EL (cell line): ENCODE measurements at places on chromosomes 4 and X.

- DNase-seq = peak; percentile 13
Measured at GRCh38 chr4:122703868-122704267, 28.6 kb upstream of the BBS12 start.

GRCh38 chrX:106599411-106599810 is 12.4 kb upstream of the RADX start:
- no peak for DNase-seq

DNA sequence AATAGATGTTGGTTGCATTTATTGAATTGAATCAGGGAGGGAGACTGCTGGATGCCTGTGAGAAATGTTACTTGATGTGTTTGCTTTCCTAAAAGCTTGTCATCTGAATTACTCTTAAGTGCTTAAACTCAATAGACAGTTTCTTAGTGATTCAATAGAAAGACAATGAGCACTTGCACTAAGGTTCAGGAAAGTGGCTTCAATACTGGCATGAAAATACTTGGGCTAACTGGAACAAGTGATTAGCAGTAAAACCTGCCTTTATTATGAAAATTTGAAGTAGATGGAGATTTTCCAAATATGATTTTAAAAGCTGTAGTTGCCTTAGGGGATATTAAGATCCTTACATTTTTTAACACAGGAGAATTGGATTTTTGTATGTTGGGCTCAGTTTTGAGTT is 123.3 kb downstream of the RNF150 start:
- DNase-seq = no peak

GRCh38 chrX:45566456-45566855 is 365.8 kb upstream of the DIPK2B start:
- no peak for DNase-seq

DNA sequence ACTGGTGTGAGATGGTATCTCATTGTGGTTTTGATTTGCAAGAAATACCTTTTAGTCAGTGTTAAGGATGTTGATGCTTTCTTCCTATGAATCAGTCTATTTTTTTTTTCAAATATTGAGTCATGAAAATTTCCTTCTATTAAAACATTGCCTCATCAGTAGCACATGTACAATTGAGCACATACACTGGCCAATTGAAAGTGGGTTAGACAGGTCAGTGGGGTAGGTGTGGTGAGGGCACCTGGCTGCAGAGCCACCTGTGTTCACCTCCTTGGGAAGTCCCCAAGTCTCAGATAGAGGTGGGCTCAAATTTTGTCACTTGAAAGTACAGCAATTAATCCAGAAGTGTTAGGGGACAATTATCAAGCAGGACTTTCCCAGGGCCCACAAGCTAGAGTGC is 243.7 kb downstream of the SPRY1 start:
- DNase-seq = peak; percentile 40

GRCh38 chrX:40011322-40012038 is 86.3 kb downstream of the BCOR start:
- DNase-seq = no peak

- DNase-seq = no peak
Measured at GRCh38 chr4:171602638-171603355, 210.4 kb upstream of the GALNTL6 start.

DNA sequence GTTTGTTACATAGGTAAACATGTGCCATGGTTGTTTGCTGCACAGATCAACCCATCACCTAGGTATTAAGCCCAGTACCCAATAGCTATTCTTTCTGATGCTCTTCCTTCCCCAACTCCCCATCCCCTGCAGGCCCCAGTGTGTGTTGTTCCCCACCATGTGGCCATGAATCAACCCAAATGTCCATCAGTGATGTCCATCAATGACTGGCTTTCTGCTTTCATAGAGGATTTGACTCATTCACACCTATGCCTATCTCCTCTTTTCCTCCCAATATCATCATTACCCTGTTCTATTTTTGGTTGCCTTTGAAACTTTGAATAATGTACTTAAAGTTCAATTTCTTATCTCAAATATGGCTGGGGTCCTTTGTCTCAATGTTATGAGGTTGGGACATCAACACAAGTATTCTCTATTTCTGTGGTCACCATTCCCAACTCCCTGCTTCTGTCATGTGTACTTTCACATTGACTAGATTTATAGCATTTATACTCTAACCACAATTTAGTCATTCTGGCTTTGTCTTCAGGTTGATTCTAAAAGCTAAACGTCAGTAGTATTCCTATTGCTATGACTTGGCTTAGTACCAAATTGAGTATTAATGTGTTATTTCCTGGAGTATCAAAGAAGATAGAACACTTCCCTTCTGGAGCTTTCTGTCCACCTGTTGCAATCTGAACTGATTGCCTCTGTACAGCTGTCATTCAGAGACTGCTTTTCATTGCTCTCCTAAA is 107.2 kb downstream of the TAB3 start:
- DNase-seq = no peak

DNA sequence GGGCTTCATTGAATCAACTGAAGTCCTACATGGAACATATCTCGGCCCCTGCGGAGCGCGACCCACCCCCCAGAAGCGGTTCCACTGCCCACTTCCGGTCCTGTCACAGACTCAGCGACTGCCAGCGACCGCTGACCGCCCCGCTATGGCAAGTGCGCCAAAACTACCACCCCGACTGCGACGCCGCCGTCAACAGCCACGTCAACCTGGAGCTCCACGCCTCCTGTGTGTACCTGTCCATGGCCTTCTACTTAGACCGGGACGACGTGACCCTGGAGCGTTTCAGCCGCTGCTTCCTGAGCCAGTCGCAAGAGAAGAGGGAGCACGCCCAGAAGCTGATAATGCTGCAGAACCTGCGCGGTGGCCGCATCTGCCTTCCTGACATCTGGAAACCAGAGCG is 14.8 kb upstream of the FAM47A start:
- DNase-seq = no peak

DNA sequence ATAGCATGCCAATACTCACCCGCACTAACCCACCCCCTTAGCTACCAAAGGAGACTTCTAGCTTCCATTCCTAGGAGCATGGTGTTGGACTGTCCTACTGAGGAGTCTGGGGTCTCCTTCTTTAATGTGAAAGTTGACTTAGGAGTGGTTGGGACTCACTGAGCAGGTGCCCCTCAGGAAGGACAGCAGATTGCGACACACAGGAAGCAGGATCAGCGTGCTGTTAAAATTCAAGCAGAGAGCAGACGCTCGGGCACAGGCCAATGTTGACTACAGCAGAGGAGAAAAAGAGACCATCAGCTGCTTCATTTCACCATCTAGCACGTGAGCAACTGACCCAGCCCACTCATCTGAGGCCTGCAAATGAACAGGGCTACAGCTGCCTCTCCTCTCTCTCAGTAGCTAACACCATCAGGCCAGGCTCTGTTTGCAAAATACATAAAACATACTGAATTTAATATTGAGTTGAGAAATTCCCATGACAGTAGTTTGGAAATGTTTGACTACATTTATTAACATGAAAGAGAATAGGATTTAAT is 10.8 kb downstream of the NOX1 start:
- DNase-seq = no peak
